ENCODE measurements at places on chromosomes 12 and 14.

DNA sequence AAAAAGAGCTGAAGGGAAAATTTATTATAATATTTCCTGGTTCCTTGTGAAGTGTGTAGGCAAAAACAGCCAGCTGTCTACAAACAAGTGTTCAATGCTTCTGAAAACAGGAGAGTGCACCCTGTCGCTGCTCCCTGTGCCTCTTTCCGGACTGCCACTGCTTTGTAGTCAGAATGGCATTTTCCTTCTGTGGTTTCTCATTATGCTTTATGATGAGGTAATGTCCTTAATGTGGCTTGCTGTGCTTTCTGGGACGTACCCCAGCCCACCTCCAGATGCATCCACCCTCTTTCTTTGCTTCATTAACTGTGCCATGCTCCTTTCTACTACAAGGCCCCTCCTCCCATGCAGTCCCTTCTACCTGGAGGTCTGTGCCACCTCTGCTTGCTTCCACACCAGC lies 148.1 kb downstream of the SYT1 start:
- no peak for DNase-seq

DNA sequence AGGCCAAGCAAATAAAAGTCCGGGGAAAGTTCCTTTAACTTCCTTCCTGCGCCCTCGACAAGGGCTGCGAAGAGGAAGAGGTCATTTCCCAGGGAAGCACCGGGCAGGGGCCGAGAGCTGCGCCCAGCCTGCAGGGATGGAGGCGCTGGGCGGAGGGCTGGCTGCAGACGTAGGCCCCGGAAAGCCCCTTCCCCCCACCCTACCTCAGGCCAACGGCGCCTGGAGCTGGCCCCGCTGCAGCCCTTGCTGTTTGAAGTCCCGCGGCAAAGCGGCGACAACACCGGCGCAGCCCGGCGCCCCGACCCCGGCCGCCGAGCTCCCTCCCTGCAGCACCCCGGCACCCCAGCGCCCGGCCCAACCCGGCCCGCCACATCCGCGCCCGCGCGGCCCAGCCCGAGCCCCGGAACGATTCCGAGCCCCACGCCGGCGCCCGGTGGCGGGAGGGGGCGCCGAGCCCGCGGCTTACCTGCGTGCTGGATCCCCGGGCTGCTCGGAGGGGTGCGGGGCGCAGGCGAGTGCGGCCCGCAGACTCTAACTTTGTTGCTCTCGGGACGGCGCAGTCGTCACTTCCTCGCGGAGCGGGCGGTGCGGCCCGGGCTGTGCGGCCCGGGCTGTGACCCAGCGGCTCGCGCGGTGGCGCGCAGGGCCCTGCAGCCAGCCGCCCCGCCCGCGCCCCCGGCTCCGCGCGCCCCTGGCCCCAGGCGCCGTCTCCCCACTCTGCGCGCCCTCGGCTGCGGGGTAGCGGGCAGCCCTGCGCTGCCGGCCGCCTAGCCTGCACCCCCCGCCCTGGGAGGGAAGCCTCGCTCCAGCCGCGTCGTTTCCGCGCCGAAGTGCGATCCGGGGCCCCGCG lies 64.8 kb upstream of the PTGR2 start:
- peak; percentile 35 for DNase-seq

GRCh38 chr12:99759444-99759843 lies 111.9 kb downstream of the GARIN6 start:
- DNase-seq = no peak

DNA sequence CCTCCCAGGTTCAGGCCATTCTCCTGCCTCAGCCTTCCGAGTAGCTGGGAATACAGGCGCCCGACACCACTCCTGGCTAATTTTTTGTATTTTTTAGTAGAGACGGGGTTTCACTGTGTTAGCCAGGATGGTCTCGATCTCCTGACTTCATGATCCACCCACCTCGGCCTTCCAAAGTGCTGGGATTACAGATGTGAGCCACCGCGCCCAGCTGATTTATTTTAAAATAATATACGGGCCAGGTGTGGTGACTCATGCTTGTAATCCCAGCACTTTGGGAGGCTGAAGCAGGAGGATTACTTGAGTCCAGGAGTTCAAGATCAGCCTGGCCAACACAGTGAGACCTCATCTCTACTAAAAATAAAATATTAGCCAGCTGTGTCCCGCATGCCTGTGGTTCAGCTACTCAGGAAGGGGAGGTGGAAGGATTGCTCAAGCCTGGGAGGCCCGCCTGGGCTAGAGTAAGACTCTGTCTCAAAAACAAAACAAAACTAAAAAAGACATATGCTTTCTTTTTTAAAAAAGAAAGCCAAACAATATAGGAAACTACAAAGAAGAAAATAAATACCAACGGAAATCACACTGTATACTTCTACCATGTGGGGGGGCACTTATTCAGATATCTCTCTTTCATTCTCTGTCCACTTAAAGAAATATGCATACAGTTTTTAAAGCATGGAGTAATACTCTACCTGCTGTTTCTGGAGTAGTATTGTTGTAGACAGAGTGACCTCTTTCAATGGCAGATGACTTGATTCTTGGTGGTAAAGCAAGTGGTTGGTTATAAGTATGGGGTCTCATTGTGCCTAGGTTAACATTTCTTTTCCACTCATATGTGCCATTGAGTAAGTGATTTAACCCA lies 930 bp upstream of the MIA2 start:
- no peak for DNase-seq

DNA sequence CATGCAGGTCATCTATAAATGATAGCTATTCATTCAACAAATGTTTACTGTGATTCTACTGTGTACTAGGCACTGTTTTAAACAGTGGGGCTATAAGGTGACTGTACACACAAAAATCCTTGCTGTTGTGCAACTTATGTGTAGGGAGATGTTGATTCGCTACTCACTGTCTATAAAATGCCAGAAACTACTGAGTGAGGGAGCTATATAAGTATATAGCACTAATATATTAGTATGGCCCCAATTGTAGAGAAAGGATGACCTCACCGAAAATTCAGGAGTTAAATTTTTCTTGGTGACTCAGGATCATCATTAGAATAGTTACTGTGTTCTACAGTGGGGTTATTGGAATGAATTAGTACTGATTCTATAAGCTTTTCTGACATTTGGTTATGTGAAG lies 117.4 kb downstream of the TGFB3 start:
- no peak for DNase-seq

DNA sequence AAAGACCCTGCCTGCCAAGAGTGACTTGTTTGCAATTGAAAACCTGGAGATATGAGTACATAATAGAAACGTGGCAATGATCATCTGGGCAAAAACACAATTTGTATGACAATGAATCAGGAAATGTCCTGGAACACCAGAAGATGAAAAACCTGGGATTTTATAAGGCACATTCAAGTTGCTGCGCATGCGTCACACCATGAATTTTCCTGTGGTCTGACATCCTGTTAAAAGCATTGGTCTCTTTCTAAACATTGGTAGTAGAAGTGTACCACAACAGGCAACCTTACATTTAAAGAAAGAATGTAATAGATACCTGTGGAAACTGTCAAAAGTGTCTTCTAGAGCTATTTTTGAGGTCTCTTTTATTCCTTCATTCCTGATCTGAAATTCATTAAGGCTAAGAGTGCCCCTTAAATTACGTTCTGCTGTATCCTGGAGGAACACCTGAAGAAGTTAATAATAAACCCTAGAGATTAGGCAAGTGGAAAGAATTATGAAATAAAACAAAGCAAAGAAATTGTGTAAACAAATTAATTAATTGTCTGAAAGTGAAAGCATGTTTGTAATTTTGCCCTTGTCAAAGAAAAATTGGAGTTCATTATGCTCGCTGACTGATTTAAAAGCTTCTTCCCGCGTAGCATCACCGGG lies 676.5 kb downstream of the DIO2 start:
- no peak for DNase-seq

- DNase-seq = no peak
Observed at GRCh38 chr12:2336409-2336829, 283.6 kb downstream of the CACNA1C start.

DNA sequence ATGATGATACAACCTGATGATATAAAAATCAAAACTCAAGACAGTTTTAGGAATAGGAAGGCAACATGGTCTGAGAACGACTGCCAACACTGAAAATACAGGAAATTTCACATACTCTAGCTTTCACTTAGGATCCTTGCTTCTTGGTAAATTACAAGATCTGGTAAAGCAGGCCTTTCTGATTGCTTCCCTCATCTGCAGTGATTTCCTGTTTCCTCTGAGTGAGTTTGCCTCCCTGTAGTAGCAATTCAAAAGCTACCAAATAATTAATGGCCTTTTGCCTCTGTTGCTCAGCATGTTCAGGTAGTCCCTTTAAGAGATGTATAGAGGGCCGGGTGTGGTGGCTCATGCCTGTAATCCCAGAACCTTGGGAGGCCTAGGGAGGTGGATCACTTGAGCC lies 2.0 kb upstream of the IRAK3 start:
- DNase-seq = no peak

GRCh38 chr12:104743202-104743580 lies 214.9 kb downstream of the SLC41A2 start:
- no peak for DNase-seq

DNA sequence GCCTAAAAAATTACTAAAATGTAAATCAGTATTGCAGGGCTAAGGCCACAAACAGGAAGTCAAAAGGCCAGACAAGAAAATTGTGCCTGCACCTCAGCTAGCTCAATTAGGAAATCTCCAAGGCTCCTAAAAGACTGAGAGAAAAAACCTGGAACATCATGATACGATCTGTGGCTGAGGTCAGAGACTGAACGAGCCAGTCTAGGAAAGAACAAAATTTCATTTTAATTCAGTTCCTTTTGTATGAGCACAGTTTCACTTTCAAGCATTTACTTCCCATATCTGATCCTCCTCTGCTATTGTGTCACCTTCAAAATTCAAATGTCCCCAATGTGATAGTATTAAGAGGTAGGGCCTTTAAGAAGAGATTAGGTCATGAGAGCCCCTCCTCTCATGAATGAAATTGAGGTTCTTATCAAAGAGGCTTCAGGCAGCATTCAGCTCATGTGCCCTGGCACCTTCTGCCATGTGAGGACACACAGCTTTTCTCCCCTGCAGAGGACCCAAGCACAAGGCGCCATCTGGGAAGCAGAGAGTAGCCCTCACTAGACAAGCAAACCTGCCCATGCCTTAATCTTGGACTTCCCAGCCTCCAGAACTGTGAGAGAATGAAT lies 14.8 kb downstream of the PRKAB1 start:
- no peak for DNase-seq

- no peak for DNase-seq
Observed at GRCh38 chr12:40436564-40436963, 211.8 kb downstream of the LRRK2 start.

GRCh38 chr12:593396-594270 lies 69.6 kb downstream of the NINJ2 start:
- no peak for DNase-seq

- DNase-seq = no peak
Observed at GRCh38 chr12:106652510-106653015, 69.8 kb downstream of the RFX4 start.

GRCh38 chr14:96762650-96763049 lies 34.5 kb upstream of the VRK1 start:
- DNase-seq = no peak

DNA sequence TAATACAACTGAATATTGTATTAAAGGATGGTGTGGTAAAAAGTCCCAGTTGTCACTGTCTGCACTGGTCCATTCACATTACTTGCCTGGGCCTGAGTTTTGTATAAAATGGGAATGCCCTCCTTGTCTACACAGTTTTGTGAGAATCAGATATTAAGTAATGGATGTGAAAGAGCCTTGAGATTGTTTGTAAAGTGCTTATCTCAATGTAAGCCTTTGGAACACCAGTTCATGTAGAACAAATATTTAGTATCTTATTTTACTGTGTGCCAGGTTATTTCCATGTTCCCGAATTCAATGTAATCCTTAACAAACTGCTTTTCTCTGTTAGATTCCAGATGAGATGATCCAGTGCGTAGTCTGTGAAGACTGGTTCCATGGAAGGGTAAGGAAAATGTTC lies 7.5 kb downstream of the UBR7 start:
- no peak for DNase-seq

- no peak for DNase-seq
Observed at GRCh38 chr14:51304941-51305340, 64.9 kb downstream of the TMX1 start.

GRCh38 chr14:57686304-57686703 lies 179.6 kb downstream of the SLC35F4 start:
- DNase-seq = no peak

DNA sequence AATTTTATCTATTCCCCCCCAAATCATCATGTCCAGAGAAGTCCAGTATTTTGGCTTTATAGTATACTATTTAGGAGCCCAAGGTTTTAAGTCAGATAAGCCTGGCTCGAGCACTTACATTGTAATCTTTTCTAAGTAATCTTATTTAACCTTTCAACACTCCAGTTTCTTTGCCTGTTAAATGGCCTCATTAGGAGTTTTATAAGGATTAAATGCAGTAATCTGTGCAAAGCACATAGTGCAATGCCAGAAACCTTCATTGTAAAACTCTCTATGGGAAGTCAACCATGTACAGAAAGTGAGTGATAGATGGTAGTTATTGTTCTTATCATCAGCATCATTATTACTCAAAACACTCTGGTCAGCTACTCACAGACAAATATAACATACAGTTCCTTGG lies 1330.4 kb downstream of the SLC16A7 start:
- no peak for DNase-seq

All from T-helper 17 cell (primary cell).